ENCODE measurements at places on chromosomes 11 and 22.

- DNase-seq, result no peak
Measured at GRCh38 chr11:12915093-12915492, 94.0 kb upstream of the RASSF10 start.

GRCh38 chr22:20531404-20532201 is 24.2 kb downstream of the MED15 start:
- DNase-seq, result peak; percentile 91

DNA sequence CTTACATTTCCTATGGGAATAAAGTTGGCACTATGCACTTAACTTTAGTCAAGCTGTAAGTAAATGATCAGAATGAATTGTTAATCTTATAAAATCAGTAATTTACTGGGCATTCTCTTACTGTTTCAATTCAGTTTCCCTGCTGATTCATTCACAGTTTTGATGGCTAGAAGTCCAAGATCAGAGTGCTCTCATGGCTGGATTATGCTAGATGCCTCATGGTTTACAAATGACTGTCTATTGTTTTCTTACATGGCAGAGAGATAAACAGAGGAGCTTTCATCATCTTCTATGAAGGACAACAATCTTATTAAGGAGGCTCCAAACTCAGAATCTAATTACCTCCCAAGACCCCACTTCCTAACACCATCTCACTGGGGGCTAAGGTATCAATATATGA is 135.1 kb upstream of the CARD18 start:
- DNase-seq, result no peak

- DNase-seq, result no peak
Measured at GRCh38 chr11:47969401-47969800, 11.0 kb upstream of the PTPRJ start.

DNA sequence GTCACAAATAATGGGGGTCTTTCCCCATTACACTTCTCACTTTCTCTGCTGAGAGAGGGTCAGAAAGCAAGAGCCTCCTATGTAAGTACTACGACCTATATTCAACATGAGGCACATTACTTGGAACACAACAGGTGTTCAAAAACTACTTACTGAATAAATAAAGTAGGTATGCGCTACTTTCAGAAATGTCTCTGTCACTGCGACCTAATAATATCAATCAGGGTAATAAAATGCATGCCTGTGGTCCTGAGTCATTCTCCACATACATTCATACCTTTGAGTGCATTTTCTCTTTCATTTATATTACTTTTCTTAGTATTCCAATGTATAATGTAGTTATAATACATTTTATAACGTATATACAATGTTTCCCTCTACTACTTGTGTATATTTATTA is 838.9 kb downstream of the DLG2 start:
- no peak for DNase-seq

GRCh38 chr11:111961389-111962300 is 24.5 kb downstream of the DIXDC1 start:
- no peak for DNase-seq

DNA sequence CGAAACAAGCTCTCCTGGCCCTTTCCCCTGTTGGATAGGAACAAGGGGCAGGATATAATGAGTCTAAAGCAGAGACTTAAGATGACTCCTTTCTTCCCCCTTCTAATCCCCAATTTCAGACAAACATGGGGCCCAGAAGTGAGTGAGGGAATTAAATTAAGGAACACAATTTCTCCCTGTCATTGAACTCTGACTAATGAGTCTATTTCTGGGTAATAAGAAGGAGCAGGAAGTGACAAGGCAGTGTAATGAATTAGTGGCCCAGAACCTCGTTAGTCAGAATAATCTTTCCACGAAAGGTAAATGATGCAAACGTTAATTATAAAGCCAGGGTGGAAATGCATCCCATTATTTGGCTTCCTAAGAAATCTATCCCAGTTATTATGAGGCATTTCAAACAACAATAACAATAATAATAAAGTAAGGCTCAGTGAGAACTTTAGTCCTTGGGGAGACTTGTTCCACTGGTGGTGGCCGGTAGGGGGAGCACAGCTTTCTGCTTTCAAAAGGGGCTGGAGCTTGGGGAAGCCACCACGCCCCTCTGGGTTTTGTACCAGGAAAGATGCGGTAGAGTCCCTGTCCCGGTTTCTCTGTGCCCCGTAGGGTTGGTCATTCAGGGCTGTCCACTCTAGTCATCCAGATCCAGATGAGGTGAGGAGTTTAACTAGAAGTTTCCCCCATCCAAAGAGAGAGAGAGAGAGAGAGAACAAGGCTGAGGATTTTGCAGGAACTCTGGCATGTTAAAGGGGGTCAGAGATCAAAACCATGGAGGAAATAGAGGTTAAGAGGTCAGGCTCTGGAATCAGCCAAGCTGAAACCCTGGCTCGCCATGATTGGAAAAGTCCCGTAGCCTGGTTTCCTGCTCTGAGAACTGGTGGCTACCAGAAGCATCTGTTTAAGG is 298.3 kb downstream of the NTM start:
- DNase-seq, result peak; percentile 73

DNA sequence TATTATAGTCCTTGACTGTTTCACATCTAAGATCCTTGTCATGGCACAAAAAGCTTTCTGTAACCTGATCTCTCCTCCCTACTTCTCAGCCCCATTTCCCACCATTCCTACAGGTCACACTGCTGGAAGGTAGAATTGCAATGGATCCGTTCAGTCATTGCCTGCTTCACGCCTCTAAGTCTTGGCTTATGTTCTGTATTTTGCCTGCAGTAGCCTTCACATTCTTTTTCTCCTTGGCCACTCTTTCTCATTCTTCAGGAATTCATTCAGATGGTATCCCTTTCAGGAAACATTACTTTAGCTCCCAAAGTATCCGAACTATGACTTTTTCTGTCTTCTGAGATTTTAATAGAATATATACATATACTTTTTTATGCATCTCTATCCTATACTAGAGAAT is 731.5 kb downstream of the NTM start:
- DNase-seq, result peak; percentile 53

DNA sequence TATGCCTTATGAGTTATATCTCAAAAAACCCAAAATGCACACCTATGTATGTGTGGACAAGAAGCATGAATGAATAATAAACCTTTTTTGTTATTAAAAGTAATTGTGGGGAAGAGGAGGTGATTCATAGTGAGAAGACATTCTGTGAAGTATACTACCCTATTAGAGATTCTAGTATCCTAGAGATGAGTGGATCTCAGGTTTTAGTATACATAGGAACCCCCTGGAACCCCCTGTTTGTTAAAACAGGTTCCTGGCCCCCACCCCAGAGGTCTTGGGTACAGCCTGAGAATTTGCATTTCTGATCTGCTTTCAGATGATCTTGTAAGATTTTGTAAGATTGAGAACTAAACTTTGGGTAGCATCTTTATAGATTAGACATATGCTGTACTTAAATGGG is 17.5 kb downstream of the NUCB2 start:
- DNase-seq, result no peak

DNA sequence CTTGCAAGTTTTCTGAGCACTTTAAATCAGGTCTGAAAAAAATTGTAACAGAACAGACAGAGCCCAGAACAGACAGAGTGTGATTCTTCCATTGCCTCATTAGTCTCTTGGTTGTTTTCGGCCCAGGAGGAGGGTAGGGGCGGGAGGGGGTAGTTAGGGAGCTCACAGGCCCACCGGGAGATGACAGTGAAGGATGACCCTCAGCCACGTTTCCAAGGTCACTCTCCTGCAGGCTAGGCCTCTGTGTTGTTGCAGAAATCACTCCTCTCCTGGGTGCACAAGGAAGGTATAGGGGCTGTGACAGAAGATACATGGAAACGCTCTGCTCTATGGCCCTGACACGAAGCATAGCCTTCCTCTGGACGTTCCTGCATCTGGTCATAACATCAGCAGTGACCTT is 69.3 kb downstream of the ABTB2 start:
- no peak for DNase-seq

- DNase-seq, result peak; percentile 52
Measured at GRCh38 chr11:120912504-120912903, 111.4 kb upstream of the TBCEL start.

DNA sequence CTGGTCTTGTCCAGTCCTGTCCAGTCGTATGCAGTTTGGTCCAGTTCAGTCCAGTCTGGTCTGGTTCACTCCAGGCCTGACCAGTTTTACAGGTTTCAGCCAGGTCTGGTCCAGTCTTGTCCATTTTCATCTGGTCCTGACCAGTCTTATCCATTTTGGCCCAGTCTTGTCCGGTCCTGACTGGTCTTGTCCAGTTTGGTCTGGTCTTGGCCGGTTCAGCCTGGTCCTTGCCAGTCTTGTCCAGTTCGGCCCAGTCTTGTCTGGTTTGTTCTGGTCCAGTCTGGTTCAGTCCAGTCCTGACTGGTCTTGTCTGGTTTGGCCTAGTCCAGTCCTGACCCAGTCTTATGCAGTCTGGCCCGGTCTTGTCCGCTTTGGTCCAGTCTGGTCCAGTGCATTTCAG is 380.2 kb downstream of the OR4C45 start:
- DNase-seq, result no peak

GRCh38 chr22:49736538-49736937 is 91.1 kb downstream of the BRD1 start:
- no peak for DNase-seq

GRCh38 chr11:125112208-125112604 is 780 bp upstream of the TMEM218 start:
- no peak for DNase-seq
